ENCODE measurements at places on chromosomes 7 and 10.

- DNase-seq: peak; percentile 6
Observed at GRCh38 chr7:5997210-5997808, 11.5 kb downstream of the PMS2 start.

GRCh38 chr10:126459032-126459831, 71.0 kb upstream of the ADAM12 start:
- DNase-seq: no peak

DNA sequence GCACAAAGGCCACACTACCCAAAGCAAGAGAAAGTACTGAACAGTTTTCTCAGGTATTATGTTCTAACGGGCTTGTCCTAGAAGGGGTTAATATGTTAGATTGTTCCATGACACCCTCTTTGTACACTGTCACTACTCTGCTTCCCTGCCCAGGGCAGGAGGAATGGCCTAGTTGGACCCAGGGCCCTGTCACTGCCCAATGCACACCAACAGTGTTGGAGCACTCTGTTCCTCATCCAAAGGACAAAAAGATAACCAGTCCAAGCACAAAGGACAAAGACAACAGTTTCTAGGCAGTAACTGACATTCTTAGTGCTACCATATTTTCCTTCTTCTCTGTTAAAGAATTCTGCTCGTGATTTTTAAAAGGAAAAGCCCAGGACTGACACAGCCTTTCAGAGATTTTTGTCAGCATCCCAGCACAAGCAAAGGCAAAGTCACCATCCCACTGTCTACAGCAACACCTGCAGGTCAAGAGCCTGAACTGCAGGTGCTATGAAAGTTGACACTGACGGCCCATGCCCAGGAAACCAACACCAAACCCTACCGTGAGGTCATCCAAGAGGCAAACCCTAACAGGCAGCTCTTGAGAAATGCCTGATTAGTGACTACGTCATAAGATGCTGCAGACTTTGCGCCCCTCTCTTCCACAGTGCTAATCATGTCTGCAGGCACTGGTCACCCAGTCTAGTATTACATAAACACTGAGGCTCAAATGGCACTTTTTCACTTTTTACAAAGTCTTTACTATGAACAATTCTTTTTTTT, 13.2 kb downstream of the NUDCD3 start:
- peak; percentile 51 for DNase-seq

DNA sequence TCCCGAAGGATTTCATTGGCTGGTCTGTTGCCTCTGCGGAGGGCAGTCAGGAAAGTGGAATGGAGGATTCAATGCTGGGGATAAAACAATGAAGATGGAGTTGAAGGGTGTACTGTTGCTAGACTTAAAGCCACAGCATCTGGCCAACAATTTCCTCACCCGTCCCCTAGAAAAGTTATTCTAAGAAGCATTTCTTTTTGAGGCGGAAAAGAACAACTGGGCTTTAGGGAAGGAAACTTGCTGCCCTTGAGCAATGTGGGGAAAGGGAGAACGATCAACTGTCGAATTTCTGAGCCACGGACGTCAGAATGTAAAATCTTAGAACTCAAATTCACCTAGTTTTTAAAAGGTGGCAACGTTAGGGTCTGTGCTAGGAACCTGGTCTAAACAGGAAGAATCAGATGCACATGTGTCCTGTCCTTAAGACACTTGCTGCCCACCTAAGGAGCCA, 664 bp downstream of the FMC1 start:
- no peak for DNase-seq

DNA sequence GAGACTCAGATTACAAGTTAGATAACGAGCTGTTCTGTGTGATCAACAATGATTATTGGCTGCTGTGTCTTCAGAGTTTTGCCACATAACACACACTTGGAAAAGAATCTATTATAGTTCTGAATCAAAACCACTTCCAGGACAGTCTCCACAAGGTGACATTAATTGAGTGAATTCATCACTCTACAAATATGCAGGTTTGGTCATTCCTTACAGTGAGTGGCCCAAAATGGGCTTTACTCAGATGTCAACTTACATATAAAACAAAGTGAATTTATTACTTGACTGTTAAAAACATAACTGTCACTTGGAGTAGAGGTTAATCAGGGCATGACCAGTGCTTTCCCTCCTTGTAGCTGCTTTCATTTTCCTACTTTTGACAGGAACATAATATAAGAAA, 984.3 kb downstream of the REEP3 start:
- no peak for DNase-seq

- no peak for DNase-seq
Observed at GRCh38 chr10:5551531-5552375, 27.0 kb downstream of the CALML3 start.

DNA sequence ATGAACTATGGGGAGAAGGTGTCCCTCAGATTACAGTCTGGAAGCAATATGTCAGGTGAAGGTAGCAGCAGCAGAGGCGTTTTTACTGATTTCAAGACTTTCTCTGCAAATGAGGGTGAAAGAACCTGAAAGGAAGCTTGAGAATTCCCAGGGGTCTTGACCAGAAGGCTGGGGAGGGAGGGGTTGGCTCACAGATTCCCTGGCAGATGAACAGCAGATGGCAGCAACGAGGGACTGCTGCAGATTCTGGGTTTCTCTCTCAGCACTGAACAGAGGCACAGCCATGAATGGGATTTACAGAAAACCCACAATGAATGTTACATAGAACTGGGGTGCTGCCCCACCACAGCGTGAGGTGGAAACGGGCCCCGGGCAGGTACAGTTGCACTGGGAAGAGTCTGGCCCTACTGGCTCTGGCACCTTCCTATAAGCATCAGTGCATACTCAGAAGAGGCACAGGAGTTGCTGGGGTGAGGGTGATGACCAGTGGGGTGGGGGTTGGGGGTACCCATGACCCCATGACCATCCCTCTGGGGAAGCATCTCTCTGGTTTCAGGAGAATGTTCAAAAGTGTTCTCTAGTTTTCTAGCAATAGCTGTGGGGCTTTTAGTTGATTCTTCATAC, 317.8 kb downstream of the SH2D4B start:
- DNase-seq: no peak

- DNase-seq: no peak
Observed at GRCh38 chr7:23332910-23333612, 33.9 kb downstream of the MALSU1 start.

DNA sequence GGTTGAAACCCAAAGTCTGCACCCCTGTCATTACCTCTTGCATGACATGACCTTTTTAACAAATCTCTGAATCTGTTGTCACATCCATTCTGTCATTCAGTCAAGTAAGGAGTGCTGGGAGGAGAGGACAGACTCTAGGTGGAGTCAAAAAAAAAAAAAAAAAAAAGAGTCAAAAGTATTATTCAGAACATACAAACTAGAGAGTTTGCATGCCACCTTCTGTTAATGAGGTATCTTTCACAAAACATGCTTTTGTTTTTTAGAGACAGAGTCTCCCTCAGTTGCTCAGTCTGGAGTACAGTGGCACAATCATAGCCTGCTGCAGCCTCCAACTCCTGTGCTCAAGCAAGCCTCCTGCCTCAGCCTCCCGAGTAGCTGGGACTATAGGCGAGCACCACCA, 81.6 kb upstream of the ARMC3 start:
- no peak for DNase-seq

- DNase-seq: no peak
Observed at GRCh38 chr7:143958781-143959180, 4.1 kb downstream of the OR2F1 start.

GRCh38 chr7:69989551-69989950, 391.3 kb downstream of the AUTS2 start:
- no peak for DNase-seq

DNA sequence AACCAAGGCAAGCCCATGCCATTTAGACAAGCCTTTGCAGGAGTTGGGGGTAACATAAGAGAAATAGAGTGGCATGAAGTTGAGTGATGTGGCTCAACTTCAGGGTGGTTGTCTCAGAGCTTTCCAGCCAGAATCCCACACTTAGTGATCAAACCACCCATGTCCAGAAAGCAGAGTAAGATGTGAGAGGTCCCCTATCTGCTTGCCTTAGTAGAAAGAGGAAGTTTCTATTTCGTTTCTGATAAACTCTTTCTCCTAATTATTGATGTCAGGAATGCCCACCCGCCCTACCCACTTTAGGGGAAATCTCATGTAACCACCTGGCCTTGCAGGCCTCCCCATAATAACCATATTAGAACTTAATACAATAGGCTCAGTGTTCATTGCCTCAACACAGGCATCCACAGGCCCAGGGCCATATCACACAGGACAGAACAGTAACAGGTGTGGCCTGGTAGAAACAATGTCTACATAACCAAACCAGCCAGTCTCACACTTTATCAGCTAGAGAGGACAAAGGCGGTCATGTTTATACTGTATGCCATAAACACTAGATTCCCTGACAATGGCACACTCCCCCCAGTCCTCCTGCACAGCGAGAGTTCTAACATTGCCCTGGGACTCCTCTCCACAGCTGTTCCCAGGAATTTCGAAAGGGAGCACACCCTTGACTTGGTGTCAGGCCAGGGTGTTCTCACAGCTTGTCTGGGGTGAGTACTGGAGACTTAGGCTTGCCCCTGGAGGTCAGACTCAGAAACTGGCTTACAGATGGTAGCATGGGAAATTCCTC, 364.4 kb downstream of the CXCL12 start:
- no peak for DNase-seq

GRCh38 chr10:88071879-88072278, 208.5 kb downstream of the PTEN start:
- DNase-seq: no peak

- DNase-seq: no peak
Observed at GRCh38 chr10:88346144-88346977, 236.8 kb downstream of the RNLS start.

DNA sequence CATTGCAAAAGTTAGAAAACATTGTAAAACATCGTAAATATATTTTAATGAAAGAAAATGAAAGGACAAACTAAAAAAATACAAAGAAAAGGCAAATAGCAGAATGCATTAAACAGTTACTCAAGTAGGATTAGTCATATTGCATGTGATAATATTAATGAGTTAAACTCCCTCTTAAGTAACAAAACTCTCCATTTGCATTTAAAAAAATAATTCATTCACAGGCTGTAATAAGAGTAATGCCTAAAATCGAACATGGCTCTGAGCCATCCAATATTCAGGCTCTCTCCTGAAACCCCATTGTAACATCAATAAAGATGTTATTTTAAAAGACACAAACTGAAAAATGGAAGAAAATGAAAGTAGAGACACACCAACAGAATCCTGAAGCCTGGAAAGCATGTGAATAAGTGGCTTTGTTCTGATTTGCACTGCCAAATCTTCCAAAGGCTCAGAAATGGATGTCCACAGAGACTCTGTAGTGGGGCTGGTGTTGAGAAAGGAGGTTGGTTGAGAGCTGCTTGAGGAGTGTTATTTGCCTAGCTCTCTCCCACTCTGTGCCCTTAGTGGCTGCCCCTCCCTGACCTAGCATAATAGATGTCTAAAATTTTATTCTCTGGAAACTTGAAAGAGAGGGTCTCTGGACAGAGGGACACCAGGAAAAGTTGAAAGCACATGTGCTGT, 268.3 kb upstream of the MEOX2 start:
- DNase-seq: no peak

- no peak for DNase-seq
Observed at GRCh38 chr10:74586088-74586585, 240.3 kb upstream of the KAT6B start.

DNA sequence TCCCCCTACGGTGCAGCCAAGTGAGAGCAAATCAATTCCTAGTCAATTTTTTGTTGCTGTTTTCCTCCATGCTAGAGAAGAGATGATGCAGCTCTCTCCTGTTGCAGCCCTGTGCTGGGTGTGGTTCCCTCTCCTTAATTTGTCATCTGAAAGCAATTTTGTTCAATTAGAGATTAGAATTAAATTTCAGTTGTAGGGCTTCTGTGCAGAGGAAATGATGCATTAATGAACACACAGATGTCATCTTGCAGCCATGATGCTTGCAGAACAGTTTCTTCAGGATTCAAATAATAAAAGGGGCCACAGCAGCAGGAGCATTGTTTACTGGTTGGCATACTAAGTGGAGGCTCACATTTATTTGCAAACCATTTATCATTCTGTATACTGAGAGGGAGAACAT, 266.0 kb downstream of the AUTS2 start:
- DNase-seq: no peak

DNA sequence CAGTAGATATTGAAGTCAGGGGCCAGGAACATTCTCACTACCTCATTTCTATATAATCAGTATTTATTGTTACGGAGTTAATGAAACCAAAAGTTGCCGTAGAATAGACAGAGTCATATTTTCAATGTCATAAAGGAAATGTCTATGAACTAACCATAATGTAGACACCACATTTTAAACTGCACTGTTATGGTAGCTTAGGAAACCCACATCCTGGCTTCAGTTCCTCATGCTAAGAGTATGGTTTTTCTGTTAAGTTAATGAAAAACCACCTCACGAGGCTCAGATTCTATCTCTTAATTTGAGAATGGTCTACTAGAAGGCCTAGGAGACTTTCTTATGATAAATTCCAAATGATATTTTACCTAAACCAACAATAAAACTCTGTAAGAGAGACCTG, 166.5 kb downstream of the TMEM26 start:
- DNase-seq: no peak

DNA sequence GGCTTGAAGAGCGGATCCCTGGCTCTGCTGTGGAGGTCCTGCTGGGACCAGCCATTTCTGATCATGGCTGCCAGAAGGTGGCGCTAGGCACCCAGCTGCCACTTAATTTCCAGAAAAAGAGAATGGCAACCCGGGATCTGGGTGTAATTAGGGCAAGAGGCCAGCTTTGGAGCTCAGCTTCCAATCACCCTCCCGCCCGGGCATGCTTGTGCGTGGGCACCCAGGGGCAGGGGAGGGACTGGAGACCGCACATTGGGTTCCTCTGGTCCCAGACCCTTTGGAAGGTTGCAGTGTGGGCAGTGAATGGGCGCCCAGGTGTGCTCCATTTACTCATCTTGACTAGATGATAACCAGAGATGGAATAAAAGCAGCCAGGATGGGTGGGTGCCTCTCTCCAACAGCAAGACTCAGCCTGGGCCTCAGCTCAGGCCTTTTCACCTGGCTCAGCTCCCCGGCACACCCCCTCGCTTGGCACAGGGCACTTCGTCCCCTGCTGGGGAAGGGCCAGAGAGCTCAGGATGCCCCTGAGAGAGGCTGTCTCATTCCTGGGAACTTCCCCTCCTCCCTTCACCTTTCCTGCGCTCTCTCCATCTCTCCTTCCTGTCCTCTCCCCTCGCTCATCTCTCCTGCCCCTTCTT, 14.7 kb downstream of the FAM241B start:
- peak; percentile 38 for DNase-seq

DNA sequence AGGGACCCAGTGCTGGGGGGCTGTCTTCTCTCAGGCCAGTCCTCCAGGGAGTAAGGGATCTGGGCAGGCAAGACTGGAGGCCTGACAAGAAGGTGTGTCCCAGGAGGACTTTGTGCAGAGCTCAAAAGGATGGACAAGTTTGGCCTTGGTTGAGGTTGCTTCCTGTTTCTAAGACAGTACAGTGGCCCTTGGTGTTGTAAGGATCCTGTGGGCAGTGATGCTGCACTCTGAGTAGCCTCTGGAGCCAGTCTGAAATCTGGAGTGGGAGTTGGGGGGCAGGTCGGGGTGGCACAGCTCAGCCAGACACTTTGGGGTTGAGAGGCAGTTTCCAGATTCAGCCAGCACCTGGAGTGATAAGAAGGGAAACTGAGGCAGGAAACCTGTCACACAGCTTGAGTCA, 139.2 kb upstream of the ZMIZ1 start:
- DNase-seq: no peak

GRCh38 chr7:129561677-129562359, 49.7 kb upstream of the NRF1 start:
- DNase-seq: no peak

- DNase-seq: no peak
Observed at GRCh38 chr7:46764100-46764936, 817.6 kb downstream of the TNS3 start.

Data from substantia nigra (tissue), 51 donors.